NCI-H69 (cell line): ENCODE measurements at places on chromosomes 4 and X.

DNA sequence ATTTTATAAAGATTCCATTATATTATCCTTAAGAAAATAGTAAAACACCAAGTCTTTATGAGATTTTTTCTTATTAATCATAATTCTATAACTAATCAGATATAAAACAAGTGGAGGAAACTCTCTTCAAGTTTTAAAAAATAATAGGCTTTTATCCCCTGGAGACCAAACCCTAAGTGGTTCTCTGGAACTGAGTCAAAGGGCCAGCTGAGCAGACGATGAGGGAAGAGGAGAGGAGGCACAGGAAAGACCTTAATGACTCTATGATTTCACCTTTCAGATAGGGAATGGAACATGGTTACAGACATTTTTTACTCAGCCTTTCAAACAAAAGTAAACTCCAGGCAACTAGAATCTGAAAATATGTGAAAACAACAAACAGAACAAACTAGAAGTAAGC lies 201.8 kb downstream of the SLC39A8 start:
- peak; percentile 46 for DNase-seq

GRCh38 chr4:1842993-1843448 lies 12.9 kb downstream of the LETM1 start:
- no peak for DNase-seq

GRCh38 chr4:143626134-143626911 lies 74.2 kb downstream of the FREM3 start:
- peak; percentile 9 for DNase-seq

DNA sequence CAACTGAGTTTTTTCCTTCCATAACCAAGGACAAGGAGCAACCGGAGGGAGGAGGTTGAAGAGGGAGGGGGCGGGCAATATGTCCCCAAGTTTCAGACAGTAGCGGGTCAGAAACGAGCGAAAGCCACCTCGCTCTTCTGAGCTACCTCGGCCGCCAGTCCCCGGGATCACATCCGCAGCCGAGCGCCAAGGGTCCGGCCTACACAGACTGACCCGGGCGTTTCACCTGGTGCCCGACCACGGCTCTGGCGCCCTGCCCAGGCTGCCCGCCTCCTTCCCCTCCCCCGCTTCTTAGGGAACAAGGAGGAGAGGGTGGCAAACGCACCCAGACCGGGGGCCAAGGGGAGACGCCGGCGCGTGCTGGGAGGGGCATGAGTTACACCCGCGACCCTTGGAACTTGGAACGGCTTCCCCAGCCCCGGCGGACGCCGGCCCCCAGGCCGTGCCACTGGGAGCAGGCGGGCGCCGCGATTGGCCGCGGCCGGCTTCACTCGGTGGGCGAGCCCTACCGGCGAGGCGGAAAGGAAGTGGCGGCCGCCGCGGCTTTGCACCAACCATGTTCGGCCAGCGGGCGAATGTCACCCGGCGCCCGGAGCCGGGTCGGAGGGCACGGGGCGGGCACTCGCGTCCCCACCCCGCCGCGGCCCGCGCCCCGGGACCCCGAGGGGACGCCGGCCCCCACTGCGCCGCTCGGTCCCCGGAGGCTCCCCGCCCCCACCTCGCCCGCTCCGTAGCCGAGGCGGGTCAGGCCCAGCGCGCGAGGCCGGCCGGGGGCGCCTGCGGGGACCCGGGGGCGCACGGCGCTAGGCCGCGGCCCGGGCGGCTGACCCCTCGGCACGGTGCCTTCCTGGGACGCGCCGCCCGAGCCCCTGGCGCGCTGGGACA lies 1.5 kb downstream of the IRF2 start:
- peak; percentile 68 for DNase-seq

DNA sequence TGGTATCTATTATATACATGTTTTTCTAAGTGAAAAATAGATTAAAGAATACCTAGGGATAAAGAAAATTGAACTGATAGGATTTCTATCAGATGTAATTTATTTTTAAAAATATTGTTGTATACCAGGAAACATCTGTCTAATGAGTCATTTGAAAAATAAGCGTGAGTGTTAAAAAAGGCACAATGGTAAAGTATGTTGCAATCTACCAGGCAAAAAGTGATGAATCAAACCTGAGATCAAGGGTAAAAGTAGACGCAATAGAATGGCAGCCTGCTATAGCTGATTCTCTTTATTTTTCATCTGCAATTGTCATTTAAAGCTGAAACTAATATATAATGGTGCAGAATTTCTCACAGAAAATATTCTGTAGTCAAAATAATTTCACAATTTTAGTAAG lies 1119.6 kb downstream of the PCDH18 start:
- DNase-seq: no peak

DNA sequence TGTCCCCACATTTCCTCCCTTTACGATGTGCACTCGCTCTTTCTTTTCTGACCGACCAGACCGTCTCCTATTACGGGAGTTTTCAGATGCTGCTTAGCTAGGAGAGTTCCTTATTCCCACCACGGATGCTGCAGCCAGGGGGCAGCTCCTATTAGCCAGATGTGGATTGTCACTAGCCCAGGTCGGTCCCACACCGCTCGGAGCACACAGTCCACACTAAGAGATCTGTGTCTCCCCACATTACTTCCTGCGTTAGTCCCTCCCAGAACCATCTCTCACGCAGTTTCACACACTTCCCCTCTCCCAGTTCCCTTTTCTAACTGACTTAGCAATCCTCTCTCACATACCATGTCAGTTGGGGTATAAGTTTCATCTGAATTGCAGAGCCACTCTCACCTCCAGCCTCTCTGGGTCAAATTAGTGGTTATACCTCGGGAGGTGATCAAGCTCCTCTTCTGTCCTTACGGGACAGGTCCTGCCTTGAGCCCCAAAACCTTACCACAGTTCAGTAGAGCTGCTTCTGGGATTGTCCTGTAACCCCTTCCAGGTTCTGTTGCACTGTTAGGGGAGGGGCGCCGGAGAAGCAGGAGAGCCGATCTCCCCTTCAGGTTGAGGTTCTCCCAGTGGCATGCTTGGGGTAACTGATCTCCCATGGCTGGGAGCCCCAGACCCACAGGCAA lies 28.2 kb downstream of the SULT1E1 start:
- DNase-seq: peak; percentile 57

DNA sequence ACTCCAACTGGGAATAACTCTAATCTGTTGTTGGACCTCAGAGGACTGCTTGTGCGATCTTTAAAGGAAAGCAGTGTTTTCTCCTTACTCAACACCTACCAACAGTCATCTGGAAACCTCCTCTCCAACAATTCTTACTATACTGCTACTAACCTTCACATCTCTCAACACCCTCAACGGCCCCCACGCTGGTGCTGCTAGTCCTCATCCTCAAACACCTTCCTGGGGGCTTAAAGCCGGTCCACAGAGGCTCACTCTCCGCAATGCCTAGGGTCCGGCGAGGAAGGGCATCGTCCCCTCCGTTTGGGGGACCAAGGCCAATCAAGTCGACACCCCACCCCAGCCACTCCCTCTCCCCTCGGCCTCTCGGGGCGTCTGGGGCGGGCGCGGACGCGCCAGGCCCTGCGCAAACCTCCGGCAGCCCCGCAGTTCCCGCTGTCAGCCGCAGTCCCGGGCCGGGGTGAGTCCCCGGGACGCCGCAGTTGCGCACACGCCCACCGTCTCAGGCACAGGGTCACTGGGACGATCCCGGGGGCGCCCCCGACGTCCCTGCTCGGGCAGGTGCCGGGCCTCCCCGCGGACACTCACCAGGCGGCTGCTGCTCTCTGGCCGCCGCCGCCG lies 418 bp downstream of the TAB3 start:
- DNase-seq: peak; percentile 46
